ENCODE measurements at places on chromosomes 6 and 20.
A peak's percentile ranks its signal among the peaks of the same experiment; 100 is the strongest.

GRCh38 chr6:26420688-26421171 lies 18.7 kb downstream of the BTN3A1 start:
- peak; percentile 40 for DNase-seq

- no peak for DNase-seq
Measured at GRCh38 chr6:44119704-44120262, 7.5 kb downstream of the MRPL14 start.

GRCh38 chr6:162364488-162364887 lies 363.1 kb downstream of the PRKN start:
- DNase-seq: no peak

- DNase-seq: no peak
Measured at GRCh38 chr6:67883500-67884366, 751.3 kb upstream of the ADGRB3 start.

DNA sequence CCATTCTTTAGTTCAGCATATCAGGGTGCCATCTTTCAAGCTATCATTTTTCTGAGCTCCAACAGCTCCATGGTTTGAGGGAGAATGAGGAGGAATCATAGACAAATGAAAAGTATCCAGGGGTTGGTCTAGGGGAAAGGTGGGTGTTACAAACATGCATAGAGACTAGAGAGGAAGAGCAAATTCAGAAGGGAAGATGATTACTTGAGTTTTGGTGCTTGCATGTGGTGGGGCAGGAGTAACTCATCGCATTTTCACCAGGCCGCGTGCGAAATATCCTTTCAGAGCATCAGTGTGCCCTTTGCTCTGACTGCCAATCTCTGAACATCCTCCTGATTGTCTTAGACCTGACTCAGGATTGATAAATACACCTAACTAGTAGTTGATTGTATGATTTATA lies 7.7 kb upstream of the BICRAL start:
- no peak for DNase-seq
